ENCODE measurements at places on chromosomes 4 and X.

DNA sequence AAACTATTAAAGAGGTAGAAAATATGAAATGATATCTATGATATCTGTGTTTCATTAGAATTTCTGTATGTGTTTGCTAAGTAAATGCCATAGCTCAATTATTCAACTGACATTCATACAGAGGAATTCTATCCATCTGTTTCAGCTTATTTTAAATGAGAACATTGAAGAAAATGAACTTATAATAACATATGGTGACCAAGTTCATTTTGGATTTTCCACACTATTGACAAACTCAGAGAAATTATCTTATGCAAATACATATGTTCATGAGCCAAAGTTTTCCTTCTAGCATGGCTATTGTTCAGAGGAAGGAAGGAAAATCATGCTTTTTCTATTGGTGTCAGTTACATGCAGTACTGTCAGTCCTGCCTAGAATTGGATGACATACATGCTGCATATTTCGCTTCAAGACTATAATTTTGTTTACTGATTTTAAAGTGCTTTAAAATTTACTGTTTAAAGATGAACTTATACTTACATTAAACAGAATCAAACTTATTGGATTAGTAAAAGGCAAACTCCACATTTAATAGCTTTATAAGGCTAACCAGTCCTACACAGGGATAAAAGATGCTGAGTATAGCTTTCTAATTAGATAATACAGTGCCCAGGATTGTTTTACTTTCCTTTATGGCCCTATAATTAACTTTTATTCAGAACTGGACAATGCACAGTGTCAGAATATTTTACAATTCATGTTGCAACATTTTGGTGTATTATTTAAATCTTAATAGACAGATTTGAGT lies 646.2 kb downstream of the TRAM1L1 start:
- no peaks in the 10 kb centered on the region for H3K36me3 ChIP-seq
- no peak for DNase-seq
- no peaks in the 10 kb centered on the region for H3K27me3 ChIP-seq

GRCh38 chr4:16914208-16914607 lies 15.8 kb upstream of the LDB2 start:
- no peak overlapping the region for H3K27ac ChIP-seq
- H3K27me3 ChIP-seq = no peaks in the 10 kb centered on the region
- no peaks in the 10 kb centered on the region for H3K4me1 ChIP-seq
- DNase-seq = no peak
- H3K36me3 ChIP-seq = no peaks in the 10 kb centered on the region
- H3K4me3 ChIP-seq = no peak overlapping the region

DNA sequence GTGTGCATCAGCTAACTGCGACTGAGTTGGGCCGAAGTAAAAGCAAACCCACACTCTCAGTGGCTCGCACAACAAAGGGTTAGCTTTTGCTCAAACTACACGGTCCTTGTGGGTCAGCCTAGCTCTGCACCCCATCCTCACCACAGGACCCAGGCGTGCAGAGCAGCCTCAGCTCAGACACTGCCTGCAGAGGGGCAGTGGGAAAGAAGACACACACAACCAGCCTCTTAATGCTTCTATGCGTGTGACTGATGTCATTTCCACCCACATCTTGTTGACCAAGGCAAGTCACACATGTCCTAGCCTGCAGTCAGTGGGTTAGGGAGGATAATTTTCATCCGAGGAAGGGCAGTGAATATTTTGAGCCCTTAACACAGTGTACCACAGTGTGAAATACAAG lies 40.5 kb downstream of the HMGB2 start:
- no peaks in the 10 kb centered on the region for H3K4me1 ChIP-seq
- no peaks in the 10 kb centered on the region for H3K27me3 ChIP-seq
- no peak overlapping the region for H3K27ac ChIP-seq
- peaks cover 20% of the 10 kb centered on the region for H3K36me3 ChIP-seq
- H3K4me3 ChIP-seq = no peak overlapping the region

- H3K27ac ChIP-seq = no peak overlapping the region
- H3K4me3 ChIP-seq = no peak overlapping the region
- DNase-seq = no peak
- H3K27me3 ChIP-seq = no peaks in the 10 kb centered on the region
- no peaks in the 10 kb centered on the region for H3K36me3 ChIP-seq
Observed at GRCh38 chr4:178633263-178633662, 1191.0 kb upstream of the AGA start.

- no peak overlapping the region for H3K27ac ChIP-seq
- DNase-seq = no peak
- no peaks in the 10 kb centered on the region for H3K4me1 ChIP-seq
- no peak overlapping the region for H3K4me3 ChIP-seq
- H3K27me3 ChIP-seq = no peaks in the 10 kb centered on the region
- no peaks in the 10 kb centered on the region for H3K36me3 ChIP-seq
Observed at GRCh38 chr4:100721077-100721476, 203.3 kb upstream of the EMCN start.

- no peaks in the 10 kb centered on the region for H3K36me3 ChIP-seq
- H3K4me3 ChIP-seq = no peak overlapping the region
- no peak for DNase-seq
Observed at GRCh38 chrX:126967225-126967624, 147.7 kb downstream of the PRR32 start.

- H3K27ac ChIP-seq = peak overlapping the region; percentile 33
- DNase-seq = no peak
- H3K4me1 ChIP-seq = no peaks in the 10 kb centered on the region
- H3K36me3 ChIP-seq = peaks cover 80% of the 10 kb centered on the region
- H3K27me3 ChIP-seq = no peaks in the 10 kb centered on the region
- no peak overlapping the region for H3K4me3 ChIP-seq
Observed at GRCh38 chr4:118810991-118811764, 24.7 kb downstream of the SEC24D start.

DNA sequence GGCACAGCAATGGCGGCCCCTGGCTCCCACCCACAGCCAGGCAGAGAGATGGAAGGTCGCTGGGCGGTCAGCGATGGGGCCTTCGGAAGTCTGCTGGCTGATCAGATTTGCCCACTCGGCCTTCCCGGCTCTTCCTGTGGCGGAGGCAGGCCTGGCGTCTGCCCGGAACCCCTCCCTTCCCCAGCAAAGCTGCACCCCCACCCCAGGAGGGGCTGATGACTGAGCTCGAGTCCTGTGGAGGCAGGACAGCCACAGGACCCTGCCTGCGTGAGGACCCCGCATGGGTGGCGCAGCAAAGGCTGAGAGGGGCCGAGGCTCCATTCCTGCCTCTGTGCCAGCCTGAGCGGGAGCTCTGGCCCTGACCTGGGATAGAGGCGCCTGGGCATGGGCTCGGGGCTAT lies 34.8 kb downstream of the TACC3 start:
- no peak overlapping the region for H3K27ac ChIP-seq
- peaks cover 7% of the 10 kb centered on the region for H3K4me1 ChIP-seq
- no peaks in the 10 kb centered on the region for H3K36me3 ChIP-seq
- no peak for DNase-seq
- H3K4me3 ChIP-seq = no peak overlapping the region

DNA sequence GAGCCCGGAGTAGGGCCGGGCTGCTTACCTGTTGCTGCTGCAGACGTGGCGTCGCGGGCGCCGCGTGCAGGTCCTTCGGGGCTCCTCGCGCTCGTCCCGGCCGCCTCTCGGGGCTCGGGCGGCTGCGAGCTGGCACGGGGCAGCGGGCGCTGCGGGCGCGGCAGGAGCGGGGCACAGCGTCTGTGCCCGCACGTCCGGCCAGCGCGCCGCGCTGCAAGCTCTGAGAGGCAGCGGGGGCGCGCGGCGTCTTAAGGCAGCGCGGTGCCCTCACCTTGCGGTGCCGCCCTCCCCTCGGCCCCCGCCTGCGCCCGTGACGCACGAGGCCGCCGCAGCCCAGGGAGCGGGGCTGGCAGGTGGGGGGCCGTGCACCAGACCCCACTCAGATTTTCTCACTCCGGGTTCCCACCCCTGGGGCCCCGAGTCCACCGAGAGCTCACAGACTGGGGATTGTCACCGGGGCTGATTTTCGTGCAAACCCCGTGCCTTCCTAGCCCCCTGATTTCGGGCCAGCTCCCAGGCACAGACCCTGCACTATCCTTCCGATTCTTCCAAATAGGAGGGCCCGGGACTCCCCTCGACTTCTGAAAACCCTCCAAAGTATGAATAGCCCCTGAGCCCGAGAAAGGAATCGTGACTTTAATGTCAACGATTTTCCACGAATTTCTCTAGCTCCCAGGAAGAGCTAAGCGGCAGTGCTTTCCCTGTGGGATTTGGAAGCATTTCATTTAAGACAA lies at the start of gene GPR101:
Gene GPR101 (minus strand): TSS at position 222 of the 734 bp plus-strand sequence. CDS start 2,321 bp downstream, outside the sequence.
- no peaks in the 10 kb centered on the region for H3K4me1 ChIP-seq
- no peak within 1 kb of the TSS for H3K27ac ChIP-seq
- H3K27me3 ChIP-seq = no peaks in the 10 kb centered on the region
- DNase-seq = no peak
- H3K4me3 ChIP-seq = peak within 1 kb of the TSS; percentile 26

DNA sequence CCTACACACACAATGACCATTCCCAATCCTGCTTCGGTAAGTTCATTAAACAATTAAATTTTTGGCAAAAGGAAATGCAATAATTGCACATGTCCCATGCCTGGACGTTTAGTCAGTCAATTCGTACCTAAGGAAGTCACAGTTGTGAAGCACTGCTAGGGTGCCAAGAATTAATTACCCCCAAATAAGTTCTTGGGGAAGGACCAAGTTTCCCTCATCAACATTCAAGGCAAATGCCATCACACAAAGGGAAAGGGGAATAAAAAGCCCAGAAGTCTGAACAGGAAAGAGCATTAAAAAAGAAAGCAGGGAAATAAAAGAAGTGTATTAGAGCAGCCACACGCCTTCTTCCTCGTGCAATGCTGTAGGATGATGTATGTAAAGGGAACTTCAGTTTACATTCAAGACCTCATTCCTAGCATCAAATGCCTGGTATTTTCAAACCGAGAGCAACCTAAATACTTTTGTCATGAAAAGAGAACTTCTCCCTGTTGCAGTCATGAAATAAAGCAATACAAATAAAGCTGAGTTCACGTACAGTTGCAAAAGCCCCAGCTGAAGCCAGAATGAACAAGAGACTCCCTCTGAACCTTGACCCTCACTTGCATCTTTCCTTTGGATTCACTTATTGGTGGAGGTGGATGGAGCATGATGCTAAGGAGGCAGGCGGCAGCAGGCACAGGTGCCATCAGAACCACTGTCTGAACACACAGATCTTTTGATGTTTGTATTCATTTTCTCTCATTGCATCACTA lies 124.0 kb upstream of the PPARGC1A start:
- no peak overlapping the region for H3K4me3 ChIP-seq
- H3K4me1 ChIP-seq = no peaks in the 10 kb centered on the region
- no peaks in the 10 kb centered on the region for H3K36me3 ChIP-seq
- DNase-seq = no peak

DNA sequence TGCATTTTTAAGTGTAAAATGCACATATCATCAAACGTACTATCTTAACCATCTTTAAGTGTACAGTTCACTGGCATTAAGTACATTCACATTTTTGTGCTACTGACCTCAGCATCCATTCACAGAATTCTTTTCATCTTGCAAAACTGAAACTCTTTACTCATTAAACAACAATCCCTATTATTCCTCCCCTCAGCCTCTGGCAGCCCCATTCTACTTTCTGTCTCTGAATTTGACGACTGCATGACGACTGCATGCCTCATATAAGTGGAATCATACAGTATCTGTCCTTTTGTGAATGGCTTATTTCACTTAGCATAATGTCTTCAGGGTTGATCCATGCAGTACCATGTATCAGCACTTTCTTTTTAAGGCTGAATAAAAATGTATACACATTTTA lies 38.7 kb downstream of the CNKSR2 start:
- no peaks in the 10 kb centered on the region for H3K36me3 ChIP-seq
- H3K4me1 ChIP-seq = no peaks in the 10 kb centered on the region
- no peak overlapping the region for H3K4me3 ChIP-seq
- DNase-seq = no peak
- no peak overlapping the region for H3K27ac ChIP-seq

GRCh38 chr4:1809754-1810502 lies 16.8 kb downstream of the FGFR3 start:
- H3K27me3 ChIP-seq = no peaks in the 10 kb centered on the region
- H3K36me3 ChIP-seq = no peaks in the 10 kb centered on the region
- peak; percentile 79 for DNase-seq
- H3K4me3 ChIP-seq = no peak overlapping the region
- H3K4me1 ChIP-seq = no peaks in the 10 kb centered on the region

- DNase-seq = no peak
- H3K27ac ChIP-seq = no peak overlapping the region
Observed at GRCh38 chr4:128861856-128862518, 52.5 kb downstream of the JADE1 start.

- DNase-seq = no peak
- no peak overlapping the region for H3K27ac ChIP-seq
- H3K4me1 ChIP-seq = no peaks in the 10 kb centered on the region
- H3K36me3 ChIP-seq = no peaks in the 10 kb centered on the region
- no peak overlapping the region for H3K4me3 ChIP-seq
- H3K27me3 ChIP-seq = no peaks in the 10 kb centered on the region
Observed at GRCh38 chr4:6951880-6952381, 42.3 kb downstream of the TBC1D14 start.

DNA sequence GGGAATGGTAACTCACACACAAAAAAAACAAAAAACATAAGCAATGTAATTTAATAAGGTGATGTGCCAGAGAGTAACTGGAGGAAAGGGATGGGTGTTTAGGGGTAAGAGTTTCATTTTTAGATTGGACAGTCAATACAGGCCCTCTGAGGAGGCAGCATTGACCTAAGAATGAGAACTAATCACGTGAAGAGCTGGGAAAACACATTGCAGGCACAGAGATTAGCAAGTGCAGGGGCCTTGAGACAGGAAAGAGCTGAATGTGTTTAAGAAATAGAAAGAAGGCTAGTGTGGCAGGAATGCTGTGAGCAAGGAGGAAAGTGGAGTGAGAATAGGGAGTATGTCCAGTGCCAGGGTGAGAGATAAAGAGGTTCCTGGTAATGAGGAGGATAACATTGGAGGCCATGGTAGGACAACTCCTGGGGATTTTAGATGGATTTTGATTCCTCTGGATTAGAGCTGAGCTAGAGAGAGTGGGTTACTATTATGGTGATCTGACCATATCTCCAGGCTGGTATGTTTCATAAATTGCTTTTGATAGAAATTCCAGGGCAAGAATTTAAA lies 17.6 kb downstream of the PDLIM5 start:
- no peak for DNase-seq
- peaks cover 18% of the 10 kb centered on the region for H3K4me1 ChIP-seq
- no peak overlapping the region for H3K4me3 ChIP-seq
- H3K36me3 ChIP-seq = no peaks in the 10 kb centered on the region
- H3K27me3 ChIP-seq = no peaks in the 10 kb centered on the region

- H3K4me1 ChIP-seq = no peaks in the 10 kb centered on the region
- H3K4me3 ChIP-seq = no peak overlapping the region
- H3K36me3 ChIP-seq = no peaks in the 10 kb centered on the region
- H3K27ac ChIP-seq = no peak overlapping the region
- no peak for DNase-seq
- H3K27me3 ChIP-seq = no peaks in the 10 kb centered on the region
Observed at GRCh38 chr4:127261476-127261875, 371.3 kb upstream of the INTU start.

DNA sequence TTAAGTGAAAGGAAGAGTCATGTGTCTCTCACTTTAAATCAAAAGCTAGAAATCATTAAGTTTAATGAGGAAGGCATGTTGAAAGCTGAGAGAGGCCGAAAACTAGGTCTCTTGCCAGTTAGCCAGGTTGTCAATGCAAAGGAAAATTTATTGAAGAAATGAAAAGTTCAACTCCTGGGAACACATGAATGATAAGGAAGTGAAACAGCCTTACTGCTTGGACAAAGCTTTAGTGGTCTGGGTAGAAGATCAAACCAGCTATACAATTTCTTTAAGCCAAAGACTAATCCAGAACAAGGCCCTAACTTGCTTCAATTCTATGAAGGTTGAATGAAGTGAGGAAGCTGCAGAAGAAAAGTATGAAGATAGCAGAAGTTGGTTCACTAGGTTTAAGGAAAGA lies 24.9 kb downstream of the RHOH start:
- no peak overlapping the region for H3K27ac ChIP-seq
- DNase-seq = no peak
- no peaks in the 10 kb centered on the region for H3K36me3 ChIP-seq
- no peak overlapping the region for H3K4me3 ChIP-seq
- no peaks in the 10 kb centered on the region for H3K27me3 ChIP-seq

All from Peyer's patch (tissue), 4 donors.